CD4-positive, alpha-beta T cell (primary cell): ENCODE measurements at places on chromosomes 13 and 19. TPM values are rescaled to one million over a fixed set of nuclear protein-coding genes. Genes with fewer than 3 reads are reported as not detected.

GRCh38 chr19:52176574-52176973 is 5.2 kb upstream of the ZNF836 start:
- DNase-seq = no peak

DNA sequence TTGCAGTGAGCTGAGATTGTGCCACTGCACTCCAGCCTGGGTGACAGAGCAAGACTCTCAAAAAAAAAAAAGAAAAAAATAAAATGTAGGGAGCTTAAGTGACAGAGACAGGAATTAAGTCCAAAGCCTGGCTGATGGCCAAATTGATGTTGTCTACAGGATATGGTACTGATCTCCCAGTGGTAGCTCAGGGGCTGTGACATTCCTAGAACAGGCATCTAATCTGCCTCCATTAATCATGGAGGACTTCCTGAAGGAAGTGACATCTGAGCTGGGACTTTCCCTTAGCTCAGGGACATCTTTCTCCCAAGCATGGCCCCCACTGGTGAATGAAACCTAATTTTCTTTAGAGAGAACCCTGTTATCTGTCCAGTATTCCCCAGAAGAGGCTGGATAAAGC is 11.4 kb upstream of the EDDM13 start:
- DNase-seq = no peak

GRCh38 chr19:13926715-13927114 is 11.5 kb downstream of the PODNL1 start:
- DNase-seq = no peak

The LYPD5 gene
- total RNA-seq = not detected

DNA sequence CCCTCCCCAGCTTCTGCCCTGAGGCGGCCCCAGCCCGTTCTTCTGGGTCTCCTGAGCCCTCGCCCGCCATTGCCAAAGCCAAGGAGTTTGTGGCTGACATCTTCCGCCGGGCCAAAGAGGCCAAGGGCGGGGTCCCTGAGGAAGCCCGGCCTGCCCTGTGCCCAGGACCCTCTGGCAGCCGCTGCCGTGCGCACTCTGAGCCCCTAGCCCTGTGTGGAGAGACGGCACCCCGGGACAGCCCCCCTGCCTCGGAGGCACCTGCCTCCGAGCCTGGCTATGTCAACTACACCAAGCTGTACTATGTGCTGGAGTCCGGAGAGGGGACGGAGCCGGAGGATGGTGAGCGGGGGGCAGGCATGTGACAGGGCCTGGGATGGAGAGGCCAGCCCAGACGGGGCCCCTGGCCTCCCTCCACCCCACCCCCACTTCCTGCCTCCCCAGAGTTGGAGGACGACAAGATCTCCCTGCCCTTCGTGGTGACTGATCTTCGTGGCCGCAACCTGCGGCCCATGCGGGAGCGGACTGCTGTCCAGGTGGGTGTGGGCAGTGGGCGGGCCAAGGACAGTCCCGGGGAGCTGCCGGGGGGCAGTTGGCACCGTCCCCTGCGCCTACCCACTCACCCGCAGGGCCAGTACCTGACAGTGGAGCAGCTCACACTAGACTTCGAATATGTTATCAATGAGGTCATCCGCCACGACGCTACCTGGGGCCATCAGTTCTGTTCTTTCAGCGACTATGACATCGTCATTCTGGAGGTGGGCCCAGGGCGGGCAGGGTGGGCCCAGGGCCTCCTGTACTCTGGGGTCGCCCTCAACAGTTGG is 7.0 kb downstream of the DCAF15 start:
- DNase-seq = no peak

DNA sequence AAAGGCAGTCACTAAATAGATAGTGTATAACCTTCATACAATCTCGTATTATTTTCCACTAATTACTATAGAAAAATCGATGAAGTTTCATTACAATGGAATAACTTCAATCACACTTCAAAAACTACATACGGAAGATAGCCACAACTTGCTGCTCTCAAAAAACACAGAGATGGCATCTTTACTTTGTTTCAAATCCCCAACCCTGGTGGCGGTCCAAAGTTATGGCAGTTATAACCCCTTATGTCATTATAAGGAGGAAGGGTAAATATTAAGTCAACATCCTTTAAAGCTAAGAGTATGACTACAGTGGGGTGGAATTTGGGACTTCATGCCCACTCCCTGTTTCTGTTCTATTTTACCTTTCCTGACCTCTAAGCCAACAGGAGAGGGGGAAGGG is 146.5 kb downstream of the LACC1 start:
- no peak for DNase-seq
